NB4 (cell line): ENCODE measurements at places on chromosomes 7 and 10.

DNA sequence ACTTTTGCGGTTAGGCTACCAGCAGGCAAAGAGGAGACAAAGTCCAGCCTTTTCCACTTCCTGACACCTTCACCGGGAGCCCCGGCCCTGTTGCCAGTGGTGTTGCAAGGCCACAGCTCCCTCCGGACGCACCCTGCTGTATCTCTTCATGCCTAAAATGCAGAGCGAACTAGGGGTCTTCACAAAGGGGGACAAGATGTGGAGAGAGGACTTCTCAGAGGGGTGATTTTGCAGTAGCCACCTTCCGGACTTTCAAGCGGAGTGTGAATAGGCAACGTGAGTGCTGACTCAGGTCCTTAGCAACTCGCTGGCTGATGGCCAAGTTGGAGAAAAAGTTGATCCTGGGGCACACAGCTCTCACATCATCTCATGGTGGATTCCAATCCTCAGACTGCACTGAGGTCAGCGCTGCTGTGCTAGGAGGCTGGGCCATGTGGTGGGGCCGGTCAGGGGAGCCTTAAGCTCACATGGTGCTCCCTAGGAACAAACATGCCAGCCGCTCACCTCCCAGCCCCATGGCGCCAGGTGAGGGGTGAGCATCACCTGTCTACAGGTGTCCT, 166.3 kb downstream of the LCOR start:
- no peak for DNase-seq

GRCh38 chr7:19964246-19964645, 190.8 kb upstream of the TMEM196 start:
- no peak for DNase-seq

GRCh38 chr10:79298403-79299244, 48.6 kb upstream of the PPIF start:
- peak; percentile 90 for DNase-seq

GRCh38 chr7:41046776-41047175, 656.1 kb downstream of the INHBA start:
- DNase-seq, result no peak

DNA sequence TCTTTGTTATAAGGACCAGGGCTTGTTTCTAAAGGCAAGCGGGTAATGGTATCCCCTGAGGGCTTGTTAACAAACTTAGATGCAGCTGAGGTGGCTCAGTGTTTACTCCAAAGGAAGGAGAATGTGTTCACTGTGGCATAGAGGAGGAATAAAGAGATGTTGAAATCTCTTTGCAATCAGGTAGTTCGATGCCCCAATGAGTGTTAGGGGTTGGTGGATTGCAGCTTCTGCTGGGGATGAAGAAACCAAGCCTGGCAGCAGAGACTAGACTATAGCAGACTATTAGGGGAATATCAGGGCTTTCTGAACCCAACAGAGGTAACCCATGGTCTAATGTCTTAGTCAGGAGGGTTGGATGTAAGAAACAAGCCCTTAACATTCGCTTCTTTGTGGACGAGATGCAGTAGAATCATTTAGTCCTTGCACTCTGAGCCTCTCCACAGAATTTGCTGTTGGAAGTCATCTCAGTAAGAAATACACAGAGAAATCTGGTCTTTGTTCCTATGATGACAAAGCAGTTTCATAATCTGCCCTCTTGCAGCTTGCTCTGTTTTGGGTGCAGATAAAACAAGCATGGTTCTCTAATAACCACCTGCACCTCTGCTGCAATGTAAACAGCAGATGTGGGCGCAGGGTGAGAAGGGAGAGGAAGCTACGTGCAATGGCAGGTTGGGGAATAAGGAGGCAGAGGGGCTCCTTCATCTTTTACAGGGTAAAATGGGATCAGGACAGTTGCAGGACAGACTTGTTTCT, 108.6 kb downstream of the NRF1 start:
- DNase-seq, result peak; percentile 74

- no peak for DNase-seq
Measured at GRCh38 chr10:73073627-73074026, 23.0 kb downstream of the P4HA1 start.

DNA sequence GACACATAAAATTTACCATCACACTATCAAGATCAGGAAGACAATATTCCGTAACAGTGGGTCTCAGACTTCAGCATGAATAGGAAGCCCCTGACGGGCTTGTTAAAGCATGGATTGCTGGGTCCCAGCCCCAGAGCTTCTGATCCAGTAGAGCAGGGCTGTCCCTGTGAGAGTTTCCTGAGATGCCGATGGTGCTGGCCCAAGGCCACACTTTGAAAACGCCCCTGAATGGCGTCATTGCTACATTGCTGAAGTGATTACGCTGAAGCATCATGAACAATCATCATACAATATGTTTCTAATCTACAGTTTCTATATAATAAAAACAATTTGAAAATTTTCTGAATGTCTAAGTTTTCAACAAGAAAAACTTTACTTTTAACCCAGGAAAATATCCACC, 38.0 kb upstream of the TMEM72 start:
- DNase-seq, result no peak

GRCh38 chr10:3848005-3848774, 63.2 kb upstream of the KLF6 start:
- DNase-seq, result no peak
